ENCODE measurements at places on chromosomes 2 and 18.

DNA sequence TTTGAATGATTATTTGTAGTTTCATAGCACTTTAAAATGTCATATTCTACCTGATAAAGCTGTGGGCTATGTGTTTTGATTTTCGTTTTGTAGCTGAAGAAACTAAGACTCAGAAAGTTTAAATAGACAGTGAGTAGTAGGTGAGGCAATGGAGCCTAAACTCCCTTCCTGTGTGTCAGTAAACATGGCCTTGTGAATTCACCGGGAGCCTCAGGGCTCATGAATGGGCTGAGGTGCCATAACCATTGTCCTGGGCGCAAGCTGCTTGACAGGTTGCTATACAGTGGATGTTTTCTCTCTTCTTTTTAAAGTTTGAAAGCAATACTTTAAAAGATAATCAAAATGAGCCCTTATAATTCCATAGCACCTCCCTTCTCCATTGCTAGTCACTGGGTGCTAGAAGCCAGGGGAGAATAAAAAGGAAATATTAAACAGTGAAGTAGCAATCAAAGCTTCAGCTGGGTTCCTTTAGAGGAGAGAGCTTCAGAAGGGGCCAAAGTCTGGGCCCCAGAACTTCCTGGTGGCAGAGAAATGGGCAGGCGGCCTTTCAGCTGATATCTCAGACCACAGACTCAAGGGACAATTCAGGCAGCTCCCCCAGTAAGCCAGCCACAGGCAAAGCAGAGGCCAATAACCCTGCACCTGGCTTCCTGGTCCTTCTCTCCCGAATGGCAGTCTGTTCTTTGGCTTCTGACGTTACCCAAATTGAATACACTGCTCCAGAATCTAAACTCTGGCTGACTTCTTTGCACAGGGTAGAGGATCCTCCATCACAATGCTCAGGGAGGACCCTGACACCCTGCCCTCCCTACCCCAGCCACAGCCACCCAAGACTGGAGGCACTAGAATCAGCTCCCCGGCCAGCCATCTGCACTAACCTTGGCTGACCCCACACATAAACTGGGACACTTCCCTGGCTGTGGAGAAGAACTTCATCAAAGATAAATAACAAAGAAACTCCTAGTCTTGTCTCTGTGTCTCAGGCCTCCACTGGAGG is 51.8 kb upstream of the NPAS2 start:
- no peak for DNase-seq

DNA sequence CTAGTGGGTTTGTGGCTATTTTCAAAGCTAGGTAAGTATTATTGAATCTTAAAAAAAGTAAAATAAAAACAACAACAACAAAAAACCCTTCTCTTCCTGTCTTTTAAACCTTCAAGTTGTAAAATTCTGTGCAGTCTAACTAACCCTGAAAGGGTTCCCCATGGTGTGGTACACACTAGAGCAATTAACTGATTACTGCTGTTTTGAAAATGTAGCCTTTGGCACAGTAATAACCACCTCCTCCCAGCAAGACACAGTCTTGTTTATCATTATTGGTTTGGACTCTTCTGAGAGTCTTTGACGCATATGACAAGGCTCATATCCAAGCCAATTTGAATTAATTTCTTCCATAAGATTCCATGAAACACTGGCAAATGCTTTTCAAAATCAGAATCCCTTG is 2184.6 kb upstream of the PIK3C3 start:
- no peak for DNase-seq

- DNase-seq = no peak
Measured at GRCh38 chr18:14769381-14769780, 21.4 kb downstream of the ANKRD30B start.

GRCh38 chr2:20633794-20634506 is 16.9 kb downstream of the HS1BP3 start:
- no peak for DNase-seq

DNA sequence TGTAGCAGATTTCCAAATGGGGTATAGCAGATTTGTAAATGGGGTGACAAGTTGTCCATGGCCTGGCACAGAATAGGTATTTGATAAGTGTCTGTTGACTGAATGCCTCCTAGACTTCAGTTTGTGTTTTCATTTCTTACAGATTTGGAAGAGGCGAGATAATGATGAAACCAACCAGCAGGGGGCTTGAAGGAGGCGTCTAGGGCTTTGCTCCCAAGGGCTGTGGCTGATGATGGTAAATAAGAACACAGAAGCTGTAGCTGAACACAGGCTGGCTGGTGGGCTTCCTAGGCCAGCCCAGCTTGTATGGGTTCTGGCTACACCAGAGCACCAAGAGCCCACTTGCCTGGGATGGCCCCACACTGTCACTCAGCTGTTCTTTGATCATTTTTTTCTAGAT is 19.4 kb downstream of the SFTPB start:
- DNase-seq = no peak

GRCh38 chr2:167733747-167734146 is 513.6 kb downstream of the STK39 start:
- no peak for DNase-seq

- DNase-seq = peak; percentile 13
Measured at GRCh38 chr2:263774-264492, at the start of gene SH3YL1. SH3YL1 (minus strand) TSS chr2:264032; CDS start chr2:263984, 48 bp downstream.

- DNase-seq = no peak
Measured at GRCh38 chr18:53850902-53851301, 373.6 kb downstream of the MBD2 start.

GRCh38 chr18:58578321-58578720 is 50.6 kb downstream of the ALPK2 start:
- DNase-seq = no peak

- peak; percentile 83 for DNase-seq
Measured at GRCh38 chr2:10043906-10044601, 704 bp downstream of the KLF11 start.

DNA sequence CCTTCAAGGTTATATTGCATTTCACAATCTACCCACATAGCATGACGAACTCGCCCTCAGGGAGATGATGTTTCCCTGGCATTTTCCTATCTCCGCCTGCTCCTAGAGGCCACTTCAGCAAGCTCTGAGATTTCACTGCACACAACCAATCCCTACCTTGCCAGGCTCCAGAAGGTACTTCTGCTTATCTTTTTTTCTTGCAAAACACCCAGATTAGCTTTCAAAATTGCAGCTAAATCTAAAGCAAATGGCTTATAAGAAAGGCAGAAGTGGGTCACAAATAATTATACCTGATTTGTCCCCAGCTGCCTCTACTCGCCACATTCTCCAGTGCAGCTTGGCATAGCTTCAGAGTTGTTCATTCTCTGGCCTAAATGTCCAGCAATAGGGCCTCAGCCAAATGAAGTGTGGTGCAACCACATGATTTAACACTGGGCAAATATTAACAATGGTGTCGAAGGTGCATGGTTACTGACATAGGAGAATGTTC is 32.4 kb upstream of the MRPL19 start:
- no peak for DNase-seq

GRCh38 chr2:132754867-132755472 is 85.0 kb upstream of the LYPD1 start:
- no peak for DNase-seq

DNA sequence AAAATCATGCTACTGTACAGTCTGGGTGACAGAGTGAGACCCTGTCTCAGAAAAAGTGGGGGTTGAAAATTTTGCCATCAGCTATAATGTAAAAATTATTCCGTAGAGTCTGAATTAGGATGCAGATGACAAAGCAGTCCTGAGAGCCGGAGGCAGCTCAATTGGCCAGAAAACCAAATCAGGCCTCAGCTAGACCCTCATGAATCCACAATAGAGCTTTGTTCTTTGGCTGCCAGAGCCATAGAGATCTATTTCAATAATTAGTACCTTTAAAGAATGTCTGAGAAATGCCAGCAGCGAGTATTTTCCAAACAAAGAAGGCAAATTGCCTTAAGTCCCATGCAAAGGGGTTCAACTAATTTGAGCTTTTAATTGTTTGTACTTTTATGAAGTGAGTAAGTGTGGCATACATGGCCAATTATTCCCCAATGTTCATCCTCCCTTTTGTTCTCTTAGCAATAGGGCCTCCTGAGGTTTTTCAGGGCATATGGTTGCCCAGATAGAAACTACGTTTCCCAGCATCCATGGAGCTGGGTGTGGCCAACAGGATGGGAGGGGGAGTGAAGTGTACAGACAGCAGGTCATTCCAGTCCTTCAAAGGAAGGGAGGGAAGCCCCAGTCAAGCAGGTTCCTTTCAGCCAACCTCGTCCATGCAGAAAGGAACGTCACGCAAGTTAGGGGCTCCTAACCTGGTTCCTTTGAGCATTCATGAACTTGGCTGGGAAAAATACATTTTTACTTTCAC is 211.3 kb upstream of the APCDD1 start:
- DNase-seq = no peak

- DNase-seq = no peak
Measured at GRCh38 chr2:3265981-3266924, 111.4 kb downstream of the EIPR1 start.

DNA sequence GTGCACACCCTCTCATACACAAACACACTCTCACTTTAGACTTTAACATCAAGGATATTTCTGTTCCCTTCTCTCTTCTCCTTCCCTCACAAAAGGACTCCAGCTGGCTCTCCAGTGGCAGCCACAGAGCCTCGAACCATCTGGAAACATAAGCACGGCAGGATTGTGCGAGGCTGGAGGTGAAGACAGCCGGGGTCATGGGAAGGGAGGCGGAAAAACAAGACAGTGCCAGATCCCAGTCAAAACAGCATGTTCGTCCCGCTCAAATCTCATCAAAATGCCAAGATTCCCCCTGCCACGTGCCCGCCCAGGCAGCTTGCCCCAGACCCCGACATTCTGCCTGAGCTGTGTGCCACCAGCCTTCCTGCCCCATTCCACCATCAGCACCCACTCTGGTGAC is 180.3 kb downstream of the ZBTB7C start:
- DNase-seq = no peak

DNA sequence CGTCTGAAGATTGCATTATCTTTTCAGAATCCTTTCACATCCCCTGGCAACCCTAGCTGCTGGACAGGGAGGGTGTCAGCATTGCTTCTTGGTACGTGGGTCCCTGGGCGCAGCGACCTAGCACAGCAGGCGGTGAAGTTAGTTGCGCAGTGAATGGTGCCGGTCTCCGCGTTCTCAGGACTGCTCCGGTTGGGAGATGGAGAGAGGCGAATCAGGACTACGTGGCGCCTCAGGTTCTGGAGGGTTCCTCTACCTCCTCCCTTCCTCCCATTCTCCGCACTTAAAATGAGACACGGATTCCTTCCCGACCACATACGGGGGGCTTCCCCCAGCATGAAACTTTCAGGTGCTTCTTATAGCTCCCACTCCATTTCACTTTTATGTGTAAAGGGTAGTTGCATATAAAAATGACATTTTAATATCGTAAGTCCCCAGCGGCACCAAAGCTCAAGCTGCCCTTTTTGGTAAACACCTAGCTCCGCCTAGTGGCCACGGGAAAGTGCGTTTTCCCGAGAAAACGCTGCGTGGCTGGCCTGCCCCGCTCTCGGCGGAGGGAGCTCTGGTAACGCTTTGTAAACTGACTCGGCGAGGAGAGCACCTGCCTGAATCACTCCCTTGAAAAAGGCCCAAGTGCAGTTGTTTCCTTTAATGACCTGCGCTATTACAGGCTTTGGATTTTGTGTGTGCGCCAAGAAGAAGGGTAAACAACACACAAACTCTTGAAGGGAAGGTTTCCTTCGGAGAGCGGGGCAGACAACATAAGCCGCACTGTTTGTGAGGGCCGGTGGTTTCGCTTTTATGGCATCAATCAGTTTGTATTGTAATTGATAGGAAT is 32.9 kb upstream of the INHBB start:
- DNase-seq = peak; percentile 23

DNA sequence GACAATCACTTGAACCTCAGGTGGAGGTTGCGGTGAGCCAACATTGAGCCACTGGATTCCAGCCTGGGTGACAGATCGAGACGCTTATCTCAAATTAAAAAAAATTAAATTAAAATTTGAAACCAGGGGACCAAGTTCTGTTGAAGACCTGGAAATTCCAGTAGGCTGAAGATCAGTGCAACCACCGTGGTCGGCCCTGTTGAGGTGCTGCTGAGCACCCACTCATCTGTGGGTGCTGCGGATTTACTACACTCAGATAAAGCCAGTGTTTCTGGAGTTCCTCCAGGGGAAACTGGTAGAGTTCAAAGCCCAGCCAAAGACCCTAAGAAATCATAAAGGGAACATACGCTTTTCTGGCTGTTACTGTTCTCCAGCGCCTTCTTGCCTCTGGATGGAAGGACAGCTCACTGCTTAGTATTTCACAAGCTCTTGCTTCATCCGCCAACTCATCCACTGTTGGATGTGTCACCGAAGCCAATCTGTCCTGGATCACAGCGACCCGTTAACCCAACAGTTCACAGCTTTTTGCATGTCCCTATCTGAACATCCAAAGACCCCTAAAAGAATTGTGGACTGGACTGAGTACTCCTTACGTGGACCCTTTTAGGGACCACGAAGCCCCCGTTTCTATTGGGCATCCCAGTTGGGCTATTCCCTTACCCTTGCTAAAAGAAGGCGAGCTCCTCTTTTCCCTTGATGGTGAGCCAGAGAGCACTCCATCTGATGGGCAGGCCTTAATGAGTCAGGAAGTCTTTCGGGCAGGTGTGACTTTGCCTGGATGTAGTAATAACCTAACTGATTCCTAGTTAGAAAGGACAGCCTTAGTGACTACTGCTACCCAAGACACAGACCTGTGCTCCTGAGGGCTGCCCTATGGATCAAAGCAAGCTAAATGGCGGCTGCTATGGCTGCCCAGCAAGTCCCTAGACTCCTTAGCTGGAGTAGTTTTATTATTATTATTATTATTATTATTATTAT is 6.0 kb upstream of the ALPP start:
- no peak for DNase-seq

- DNase-seq = no peak
Measured at GRCh38 chr18:56115071-56116015, 523.0 kb downstream of the TXNL1 start.

GRCh38 chr2:164496881-164497280 is 124.4 kb downstream of the GRB14 start:
- DNase-seq = no peak

- DNase-seq = no peak
Measured at GRCh38 chr2:242060212-242060835, 190.8 kb downstream of the RTP5 start.

DNA sequence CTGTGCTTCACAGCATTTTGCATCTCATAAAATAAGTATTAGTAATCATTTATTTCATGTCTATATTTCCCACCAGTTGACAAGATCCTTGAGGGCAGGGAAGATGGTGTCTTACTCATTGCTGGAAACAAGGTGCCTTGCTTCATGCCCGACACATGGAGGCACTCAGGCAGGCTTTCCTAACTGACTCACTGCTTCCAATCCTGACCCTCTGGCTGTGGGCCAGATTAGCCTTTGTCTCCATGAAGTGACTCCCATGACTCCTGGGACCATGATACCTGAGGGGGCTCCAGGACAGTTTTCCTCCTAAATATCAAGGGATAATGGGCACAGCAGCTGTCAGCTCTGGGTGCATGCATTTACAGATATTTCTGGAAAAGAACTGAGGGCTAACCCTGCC is 275.1 kb downstream of the AGPS start:
- no peak for DNase-seq

Data from activated naive CD4-positive, alpha-beta T cell (primary cell).